ENCODE measurements at places on chromosomes 13 and 19. TPM values are rescaled to one million over a fixed set of nuclear protein-coding genes. Genes with fewer than 3 reads are reported as not detected.

The ZNF439 gene
- 7.9 TPM for total RNA-seq

The ZNF490 gene
- total RNA-seq: 2.6 TPM

The IGSF23 gene
- total RNA-seq: 3.1 TPM

The NPHS1 gene
- 14.0 TPM for total RNA-seq

- H3K27me3 ChIP-seq: no peaks in the 10 kb centered on the region
- peak overlapping the region; percentile 84 for H3K4me3 ChIP-seq
- H3K27ac ChIP-seq: peak overlapping the region; percentile 69
- DNase-seq: no peak
- no peaks in the 10 kb centered on the region for H3K36me3 ChIP-seq
Observed at GRCh38 chr19:3095441-3096191, 1.5 kb downstream of the GNA11 start.

- H3K36me3 ChIP-seq: no peaks in the 10 kb centered on the region
- H3K27me3 ChIP-seq: no peaks in the 10 kb centered on the region
- H3K4me1 ChIP-seq: no peaks in the 10 kb centered on the region
Observed at GRCh38 chr13:67204764-67205163, 25.4 kb downstream of the PCDH9 start.

- no peak for DNase-seq
- H3K27me3 ChIP-seq: no peaks in the 10 kb centered on the region
- H3K4me1 ChIP-seq: no peaks in the 10 kb centered on the region
- no peak overlapping the region for H3K4me3 ChIP-seq
Observed at GRCh38 chr13:73742982-73743381, 391.2 kb downstream of the KLF12 start.

DNA sequence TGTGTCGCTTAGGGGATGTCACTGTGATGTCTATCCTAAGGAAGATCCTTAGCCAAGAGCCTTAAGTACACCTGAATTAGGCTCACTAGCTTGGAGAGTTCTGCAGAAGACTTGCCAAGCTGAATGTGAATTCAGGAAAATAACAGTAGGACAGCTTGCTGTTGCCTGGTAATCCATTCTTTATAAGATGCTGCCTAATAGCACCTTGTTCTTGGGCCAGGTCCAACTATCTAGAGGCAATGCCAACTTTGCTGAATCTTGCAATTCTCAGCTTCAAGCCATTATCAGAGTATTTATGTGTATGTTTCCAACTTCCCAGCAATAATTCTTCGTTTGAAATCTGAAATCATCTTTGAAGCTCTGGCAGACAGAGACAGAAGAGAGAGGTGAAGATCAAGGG lies 102.8 kb downstream of the PCDH17 start:
- H3K36me3 ChIP-seq: no peaks in the 10 kb centered on the region
- no peak overlapping the region for H3K27ac ChIP-seq
- H3K4me3 ChIP-seq: no peak overlapping the region
- no peaks in the 10 kb centered on the region for H3K27me3 ChIP-seq
- H3K4me1 ChIP-seq: no peaks in the 10 kb centered on the region

DNA sequence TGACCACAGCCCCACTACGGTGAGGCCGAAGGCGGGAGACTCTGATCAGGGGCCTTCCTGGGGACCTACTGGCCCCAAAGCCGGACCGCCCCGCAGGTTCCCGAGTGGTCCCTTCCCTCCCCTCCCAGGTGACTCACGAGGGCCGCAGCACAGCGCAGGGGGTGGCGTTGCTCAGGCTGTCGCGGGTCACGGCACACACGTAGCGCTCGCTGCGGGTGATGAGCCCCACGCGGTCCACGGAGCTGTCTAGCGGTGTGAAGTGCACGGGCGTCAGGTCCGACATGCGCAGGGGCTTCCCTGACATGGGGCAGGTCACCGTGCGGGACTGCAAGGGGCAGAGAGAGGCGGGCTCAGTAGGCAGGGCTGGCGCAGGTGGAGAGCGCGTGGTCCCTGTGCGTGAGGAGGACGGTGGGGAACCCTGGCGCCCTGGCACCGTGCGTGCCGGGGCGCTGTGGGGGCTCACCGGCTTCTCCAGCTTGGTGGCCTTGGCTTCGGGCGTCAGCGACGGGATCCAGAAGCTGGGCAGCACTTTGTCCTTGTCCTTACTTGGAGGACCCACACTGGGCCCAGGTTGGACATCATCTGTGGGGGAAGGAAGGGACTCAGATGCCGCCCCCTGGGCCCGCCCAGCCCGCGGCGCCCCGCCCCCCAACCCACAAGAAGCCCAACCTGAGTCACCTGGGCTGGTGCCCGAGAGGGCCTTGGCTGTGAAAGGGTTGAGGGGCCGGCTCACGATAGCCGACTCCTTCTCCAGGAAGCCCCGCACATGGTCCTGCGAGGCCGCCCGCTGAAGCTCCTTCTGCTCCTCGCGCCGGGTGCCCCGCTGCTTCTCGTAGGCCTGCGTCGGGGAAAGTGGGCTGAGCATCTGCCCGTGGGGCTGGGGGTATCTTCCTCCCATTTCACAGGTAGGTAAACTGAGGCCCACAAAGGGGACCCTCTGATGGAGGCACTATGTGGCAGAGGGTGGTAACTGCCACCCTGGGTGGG lies 23.7 kb downstream of the NOSIP start:
- H3K27me3 ChIP-seq: no peaks in the 10 kb centered on the region
- H3K27ac ChIP-seq: peak overlapping the region; percentile 91
- no peak overlapping the region for H3K4me3 ChIP-seq
- peak; percentile 96 for DNase-seq
- peaks cover 1% of the 10 kb centered on the region for H3K36me3 ChIP-seq
- peaks cover 84% of the 10 kb centered on the region for H3K4me1 ChIP-seq

DNA sequence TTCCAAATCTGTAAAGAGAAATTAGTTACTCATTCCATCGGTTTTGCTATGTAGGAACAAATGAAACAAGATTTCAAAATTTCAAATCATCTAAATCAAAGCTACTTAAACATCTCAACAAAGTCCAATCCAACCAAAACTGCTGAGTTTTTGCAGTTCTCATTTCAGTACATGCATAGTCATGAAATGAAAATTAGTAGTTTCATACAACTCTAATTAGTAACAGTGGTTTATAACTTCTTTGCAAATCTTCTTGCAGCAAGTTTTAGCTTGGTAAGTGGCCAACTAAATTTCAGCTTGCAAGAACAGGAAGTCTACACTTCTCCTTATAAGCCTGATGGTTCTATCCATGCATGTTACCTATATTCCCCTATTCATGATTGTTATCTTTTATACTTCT lies 75.6 kb downstream of the SPRY2 start:
- DNase-seq: no peak
- no peaks in the 10 kb centered on the region for H3K4me1 ChIP-seq
- H3K27me3 ChIP-seq: no peaks in the 10 kb centered on the region
- no peak overlapping the region for H3K27ac ChIP-seq

DNA sequence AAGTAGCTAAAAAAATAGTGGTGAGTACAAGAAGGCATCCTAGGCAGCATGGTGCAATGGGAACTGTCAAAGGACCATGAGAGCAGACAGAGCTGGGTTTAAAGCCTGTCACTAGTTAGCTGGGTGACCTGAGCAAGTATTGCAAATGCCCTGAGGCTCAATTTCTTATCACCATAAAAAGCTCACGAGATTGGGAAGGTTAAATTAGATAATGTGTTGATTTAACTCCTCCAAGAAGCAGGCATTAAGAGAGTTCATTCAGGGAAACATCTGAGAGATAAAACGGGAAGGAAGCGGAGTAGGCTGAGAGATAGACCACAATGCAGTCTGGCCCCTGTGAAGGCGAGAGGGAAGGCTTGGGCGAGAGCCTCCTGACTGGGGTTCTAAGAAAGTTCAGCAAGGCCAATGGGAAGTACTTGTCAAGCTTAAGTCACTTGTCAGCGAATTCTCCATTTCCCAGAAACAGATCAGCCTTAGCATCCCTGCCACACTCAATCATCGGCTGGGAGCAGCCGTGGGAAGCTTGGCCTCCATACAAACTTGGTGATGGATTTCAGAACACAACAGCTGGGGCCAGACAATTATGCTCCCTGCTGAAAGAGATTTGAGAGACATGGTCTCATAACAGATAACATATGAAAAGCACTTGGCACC lies 105.5 kb downstream of the POU4F1 start:
- H3K27ac ChIP-seq: no peak overlapping the region
- H3K4me1 ChIP-seq: no peaks in the 10 kb centered on the region
- H3K4me3 ChIP-seq: no peak overlapping the region
- H3K27me3 ChIP-seq: no peaks in the 10 kb centered on the region

DNA sequence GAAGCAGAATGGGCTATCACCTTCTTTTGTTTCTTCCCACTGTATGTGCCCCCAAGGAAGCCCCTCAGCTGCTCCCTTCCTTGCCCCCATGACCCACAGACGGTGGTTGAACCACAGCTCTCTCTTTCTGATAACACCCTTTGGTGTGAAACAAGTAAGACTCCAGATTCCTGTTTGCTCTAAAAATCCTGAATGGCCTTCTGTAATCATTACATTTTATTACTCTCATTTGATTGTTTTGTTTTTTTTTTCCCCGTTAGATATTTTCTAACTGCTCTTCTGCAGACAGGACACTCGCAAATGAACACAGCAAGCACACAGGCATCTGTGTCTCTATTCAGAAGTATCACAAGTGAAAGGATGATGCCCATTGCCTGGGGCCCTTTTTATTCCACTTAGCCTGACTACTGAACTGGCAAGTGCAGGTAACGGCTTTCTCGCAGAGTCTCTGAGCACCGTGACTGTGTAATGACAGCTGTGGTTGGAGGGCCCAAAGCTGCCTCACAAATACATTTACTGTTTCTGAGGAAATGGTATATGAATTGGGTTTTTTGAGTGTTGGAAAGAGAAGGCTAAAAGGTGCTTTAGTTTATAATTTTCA lies 59.3 kb downstream of the OXGR1 start:
- no peaks in the 10 kb centered on the region for H3K4me1 ChIP-seq
- no peak overlapping the region for H3K4me3 ChIP-seq
- no peaks in the 10 kb centered on the region for H3K36me3 ChIP-seq
- H3K27ac ChIP-seq: no peak overlapping the region
- H3K27me3 ChIP-seq: peaks cover 6% of the 10 kb centered on the region

DNA sequence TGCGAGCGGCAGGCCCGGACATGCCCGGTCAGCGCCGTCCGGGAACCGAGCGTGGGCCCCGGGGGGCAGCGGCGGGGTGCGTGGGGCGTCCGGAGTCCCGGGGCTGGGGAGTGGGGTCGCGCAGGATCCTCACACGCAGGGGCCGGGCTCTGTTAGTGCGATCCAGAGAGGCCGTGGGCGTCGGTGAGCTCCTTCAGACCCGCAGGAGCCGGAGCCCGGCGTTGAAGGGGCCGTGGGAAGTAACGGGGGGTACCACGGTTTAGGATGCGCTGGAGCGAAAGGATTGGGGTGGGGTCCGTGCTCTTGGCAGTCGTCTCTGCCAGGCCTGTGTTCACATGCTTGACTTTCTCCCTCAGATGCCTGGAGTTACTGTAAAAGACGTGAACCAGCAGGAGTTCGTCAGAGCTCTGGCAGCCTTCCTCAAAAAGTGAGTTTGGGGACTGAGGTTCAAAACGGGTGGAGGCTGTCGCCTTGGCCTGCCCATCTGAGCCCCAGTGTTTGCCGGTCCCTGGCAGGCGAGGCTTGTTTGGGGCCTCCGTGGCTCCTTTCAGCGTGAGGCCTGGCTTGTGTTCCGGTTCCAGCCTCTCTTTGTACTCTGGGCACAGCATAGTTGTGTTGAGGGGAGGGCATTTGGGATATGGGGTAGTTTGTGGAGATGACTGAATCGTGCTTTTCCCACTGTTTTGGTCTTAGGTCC lies 512 bp downstream of the RPS19 start:
- H3K4me1 ChIP-seq: peaks cover 47% of the 10 kb centered on the region
- H3K27ac ChIP-seq: peak overlapping the region; percentile 95
- peak overlapping the region; percentile 64 for H3K4me3 ChIP-seq
- H3K27me3 ChIP-seq: no peaks in the 10 kb centered on the region

DNA sequence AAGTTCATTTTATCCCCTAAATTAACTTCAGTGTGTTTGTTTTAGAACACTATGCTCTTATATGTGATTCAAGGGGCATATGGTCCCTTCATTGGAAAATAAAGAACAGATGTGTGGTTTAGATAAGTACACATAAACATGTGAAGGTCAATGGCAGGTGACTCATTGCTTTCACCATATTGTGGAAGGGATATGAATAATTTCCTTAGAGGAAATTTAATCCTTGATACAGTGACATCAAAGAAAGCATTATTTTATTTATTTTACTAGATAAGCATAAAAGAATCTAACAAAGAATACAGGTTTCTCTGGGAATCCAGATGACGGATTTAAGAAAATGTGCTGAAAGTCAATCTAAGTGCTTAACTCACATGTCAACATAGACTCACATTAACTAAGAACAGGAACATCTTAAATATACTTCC lies 373.5 kb downstream of the KCTD12 start:
- H3K4me1 ChIP-seq: no peaks in the 10 kb centered on the region
- H3K36me3 ChIP-seq: no peaks in the 10 kb centered on the region
- DNase-seq: no peak

- H3K4me1 ChIP-seq: peaks cover 17% of the 10 kb centered on the region
- H3K27ac ChIP-seq: no peak overlapping the region
- no peak overlapping the region for H3K4me3 ChIP-seq
- no peaks in the 10 kb centered on the region for H3K36me3 ChIP-seq
- DNase-seq: peak; percentile 10
Observed at GRCh38 chr19:58569191-58569942, 3.8 kb downstream of the MZF1 start.

GRCh38 chr13:113009743-113010509 lies 40.9 kb downstream of the MCF2L start:
- H3K4me1 ChIP-seq: peaks cover 13% of the 10 kb centered on the region
- H3K27ac ChIP-seq: no peak overlapping the region
- H3K4me3 ChIP-seq: no peak overlapping the region
- DNase-seq: no peak
- no peaks in the 10 kb centered on the region for H3K36me3 ChIP-seq

- H3K4me1 ChIP-seq: no peaks in the 10 kb centered on the region
- no peak overlapping the region for H3K4me3 ChIP-seq
- no peaks in the 10 kb centered on the region for H3K36me3 ChIP-seq
- no peaks in the 10 kb centered on the region for H3K27me3 ChIP-seq
- no peak for DNase-seq
Observed at GRCh38 chr19:29454109-29454508, 71.7 kb upstream of the VSTM2B start.

DNA sequence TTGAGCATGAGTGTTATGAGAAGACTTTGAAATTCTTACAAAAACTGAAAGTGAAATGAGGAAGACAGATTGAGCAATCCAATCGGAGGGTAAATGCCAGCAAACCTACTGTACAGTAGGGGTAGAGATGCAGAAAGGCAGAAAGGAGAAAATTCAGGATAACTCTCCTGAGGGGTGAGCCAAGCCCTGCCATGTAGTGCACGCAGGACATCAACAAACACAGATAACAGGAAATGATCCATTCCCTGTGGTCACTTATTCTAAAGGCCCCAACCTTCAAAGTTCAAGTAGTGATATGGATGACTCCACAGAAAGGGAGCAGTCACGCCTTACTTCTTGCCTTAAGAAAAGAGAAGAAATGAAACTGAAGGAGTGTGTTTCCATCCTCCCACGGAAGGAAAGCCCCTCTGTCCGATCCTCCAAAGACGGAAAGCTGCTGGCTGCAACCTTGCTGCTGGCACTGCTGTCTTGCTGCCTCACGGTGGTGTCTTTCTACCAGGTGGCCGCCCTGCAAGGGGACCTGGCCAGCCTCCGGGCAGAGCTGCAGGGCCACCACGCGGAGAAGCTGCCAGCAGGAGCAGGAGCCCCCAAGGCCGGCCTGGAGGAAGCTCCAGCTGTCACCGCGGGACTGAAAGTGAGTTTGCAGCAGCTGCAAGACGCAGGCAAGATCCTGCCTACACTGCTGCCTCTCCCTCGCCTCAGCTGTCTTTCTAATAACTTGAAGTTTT lies at the start of gene TNFSF13B:
TNFSF13B (plus strand) TSS at position 118 of the 728 bp plus-strand sequence; CDS start at position 296, 178 bp downstream.
- no peaks in the 10 kb centered on the region for H3K27me3 ChIP-seq
- H3K36me3 ChIP-seq: no peaks in the 10 kb centered on the region
- DNase-seq: peak; percentile 57
